GOT3 (cell line): ENCODE measurements at places on chromosomes 12 and 14.

GRCh38 chr12:19886639-19887064 lies 447.4 kb downstream of the AEBP2 start:
- no peak for DNase-seq

GRCh38 chr12:122935318-122935717 lies 30.9 kb downstream of the ABCB9 start:
- DNase-seq, result no peak

DNA sequence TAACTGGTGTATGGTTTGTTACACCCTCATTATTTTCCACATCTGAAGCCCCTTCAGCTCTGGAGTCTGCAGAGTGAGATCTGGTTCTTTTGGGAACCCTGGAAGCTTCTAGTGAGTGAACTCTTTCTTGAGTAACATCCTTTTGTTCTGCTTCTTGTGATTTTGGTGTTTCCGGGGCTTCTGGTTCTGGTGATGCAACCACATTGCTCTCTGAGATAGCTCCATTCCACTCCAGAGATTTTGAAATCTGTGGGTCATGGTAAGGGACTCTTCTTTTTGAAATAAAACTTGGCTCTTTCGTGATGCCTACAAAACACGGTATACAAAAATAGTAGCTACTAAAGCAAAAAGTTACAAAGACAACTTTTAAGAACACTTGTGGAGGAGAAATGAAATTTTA lies 5.4 kb downstream of the MDM1 start:
- DNase-seq, result no peak

- DNase-seq, result no peak
Observed at GRCh38 chr14:104134061-104134965, 4.1 kb upstream of the KIF26A start.

DNA sequence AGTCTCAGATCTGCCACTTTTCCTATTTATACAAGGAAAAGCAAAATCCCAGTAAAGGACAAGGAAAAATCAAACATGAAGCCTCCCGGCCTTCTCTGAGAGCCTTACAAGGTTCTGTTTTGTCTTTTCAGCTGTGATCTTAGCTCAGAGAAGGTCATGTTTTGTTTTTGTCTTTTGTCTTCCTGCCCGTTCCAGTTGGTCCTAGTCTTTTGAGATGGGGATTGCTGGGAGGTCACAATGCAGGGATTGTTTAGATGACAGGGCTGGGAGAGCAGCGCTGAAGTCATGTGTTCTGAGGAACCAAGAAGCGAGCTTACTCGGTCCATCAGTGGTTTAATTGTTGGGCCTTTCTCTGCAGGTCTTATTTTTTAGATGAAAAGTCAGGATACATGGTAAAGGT lies 6.0 kb downstream of the PLEKHH1 start:
- DNase-seq, result no peak
